ENCODE measurements at places on chromosomes 5 and 9.

- no peak for DNase-seq
These were observed 61.8 kb downstream of the CTSL start for GRCh38 chr9:87787735-87788134.

- no peak for DNase-seq
These were observed 32.1 kb downstream of the RAI14 start for GRCh38 chr5:34688015-34688810.

GRCh38 chr5:55146543-55147151 is 13.3 kb upstream of the GPX8 start:
- peak; percentile 81 for DNase-seq

- no peak for DNase-seq
These were observed 9.6 kb upstream of the IRGM start for GRCh38 chr5:150836703-150837102.

- DNase-seq = peak; percentile 44
These were observed 48.0 kb downstream of the IPO11 start for GRCh38 chr5:62460578-62460983.

- no peak for DNase-seq
These were observed 1.6 kb downstream of the ANXA2R start for GRCh38 chr5:43038496-43038989.

DNA sequence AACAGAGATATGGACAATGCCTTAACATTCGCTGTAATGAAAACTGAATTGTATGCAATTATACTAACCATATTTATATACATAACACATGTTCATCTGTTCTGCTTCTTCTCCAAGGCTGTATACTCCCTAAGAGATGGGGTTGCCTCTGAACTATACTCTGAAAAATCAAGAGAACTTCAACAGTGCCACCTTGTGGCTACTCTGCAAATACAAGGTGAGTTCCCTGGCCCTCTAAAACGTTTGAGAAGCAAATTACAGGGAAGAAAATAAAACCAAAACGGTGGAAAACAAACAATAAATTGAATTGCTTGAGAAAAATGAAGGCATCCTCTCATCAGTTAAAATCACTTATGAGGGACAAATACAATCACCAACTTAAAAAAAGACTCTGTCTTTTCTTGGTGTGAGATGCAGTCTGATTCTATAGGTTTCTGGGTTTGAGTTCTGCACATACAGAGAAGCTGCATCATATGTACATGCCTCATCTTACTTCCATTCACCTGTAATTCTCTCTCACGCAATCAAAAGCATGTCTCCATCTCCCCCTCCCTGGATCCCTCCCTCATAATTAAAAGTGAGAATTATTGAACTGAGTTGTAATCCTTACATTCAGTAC is 98.6 kb downstream of the FBXW11 start:
- peak; percentile 66 for DNase-seq

DNA sequence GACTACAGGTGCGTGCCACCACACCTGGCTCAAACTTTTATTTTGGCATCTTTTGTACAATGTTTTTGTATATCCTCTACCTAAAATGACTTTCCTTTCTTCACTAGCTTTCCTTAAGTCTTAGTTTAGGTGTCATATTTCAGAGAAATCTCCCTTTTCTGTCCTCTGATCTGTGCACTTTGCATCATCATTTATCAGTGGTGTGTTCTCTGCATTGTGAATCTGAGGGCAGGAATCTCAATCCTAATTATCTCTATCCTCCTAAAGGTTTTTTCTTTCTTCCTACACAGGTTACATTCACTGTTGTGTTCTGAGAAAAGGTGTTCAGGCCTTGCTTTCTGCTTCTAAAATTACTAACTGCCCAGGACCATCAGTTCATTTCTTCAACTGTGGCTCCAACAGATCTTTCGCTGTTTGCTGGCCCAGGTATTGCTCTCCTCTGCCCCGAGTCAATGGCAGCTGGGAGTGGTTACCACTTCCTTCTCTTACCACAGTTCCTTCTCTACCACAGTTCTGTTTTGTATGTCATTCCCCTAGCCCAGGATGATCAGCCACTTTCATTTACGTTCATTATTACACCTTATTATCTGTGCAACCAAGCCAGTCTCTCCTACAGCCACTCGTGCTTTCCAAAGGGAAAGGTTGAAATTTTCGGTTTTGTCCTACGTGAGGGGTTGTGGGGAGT is 14.0 kb downstream of the TGFBR1 start:
- DNase-seq = no peak

DNA sequence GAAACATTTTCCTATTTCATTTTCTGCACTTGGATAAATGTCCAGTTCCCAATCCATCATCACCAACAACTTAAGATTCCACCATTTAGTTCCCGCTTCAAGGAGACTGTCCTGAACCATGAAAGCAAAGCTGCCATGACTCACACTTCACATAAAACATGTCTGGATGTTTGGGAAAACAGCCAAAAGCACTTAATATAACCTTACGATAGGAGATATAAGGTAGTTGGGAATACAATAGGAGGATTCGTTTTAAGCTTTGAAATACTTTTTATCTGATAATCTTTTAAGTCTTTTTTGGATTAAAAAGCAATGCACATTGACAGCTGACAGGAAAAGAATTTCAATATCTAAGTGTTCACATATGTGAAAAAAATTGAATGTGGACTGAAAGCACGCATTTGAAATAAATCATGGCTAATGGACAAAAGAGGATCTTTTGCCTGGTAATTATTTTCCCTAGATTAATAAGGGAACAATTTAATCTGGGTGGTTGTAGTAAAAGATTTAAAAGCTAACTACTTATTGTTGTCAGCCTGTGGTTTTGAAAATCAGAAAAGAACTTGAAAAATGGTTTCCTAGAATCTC is 17.3 kb upstream of the TGFBI start:
- peak; percentile 41 for DNase-seq

GRCh38 chr5:80033513-80033912 is 1.6 kb upstream of the THBS4 start:
- DNase-seq = no peak

DNA sequence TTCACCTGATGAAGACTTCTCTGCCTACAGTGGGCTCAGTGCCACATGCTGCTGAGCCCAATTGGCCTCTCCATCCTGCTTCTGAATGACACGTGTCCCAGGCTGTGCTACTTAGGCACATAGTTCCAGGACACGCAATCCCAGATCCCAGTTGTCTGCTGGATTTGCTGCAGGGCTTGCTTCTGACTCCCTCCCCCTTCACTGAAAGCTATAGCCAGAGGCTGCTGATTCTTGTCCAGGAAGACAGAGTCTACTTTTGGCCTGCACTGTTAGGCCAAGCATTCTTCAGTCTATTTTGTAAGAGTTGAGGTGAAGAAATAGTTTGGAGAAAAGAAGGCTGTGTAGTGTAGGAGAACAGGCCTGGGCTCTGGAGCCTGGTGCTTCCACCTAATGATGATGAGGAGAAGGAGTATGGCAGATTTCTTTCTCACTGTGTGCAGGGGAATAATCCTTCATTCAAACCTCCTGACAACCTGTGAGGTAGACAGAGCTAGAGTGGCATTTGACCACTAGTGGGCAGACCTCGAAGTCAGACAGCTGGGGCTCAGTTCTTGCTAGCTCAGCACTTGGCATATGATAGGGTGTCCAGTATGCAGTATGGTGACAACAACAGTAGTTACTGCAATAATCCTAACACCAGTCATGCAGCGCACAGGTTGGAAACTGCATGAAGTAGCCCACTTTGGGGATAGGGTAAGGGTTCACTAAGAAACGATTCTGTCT is 19.5 kb upstream of the ASPN start:
- peak; percentile 58 for DNase-seq

DNA sequence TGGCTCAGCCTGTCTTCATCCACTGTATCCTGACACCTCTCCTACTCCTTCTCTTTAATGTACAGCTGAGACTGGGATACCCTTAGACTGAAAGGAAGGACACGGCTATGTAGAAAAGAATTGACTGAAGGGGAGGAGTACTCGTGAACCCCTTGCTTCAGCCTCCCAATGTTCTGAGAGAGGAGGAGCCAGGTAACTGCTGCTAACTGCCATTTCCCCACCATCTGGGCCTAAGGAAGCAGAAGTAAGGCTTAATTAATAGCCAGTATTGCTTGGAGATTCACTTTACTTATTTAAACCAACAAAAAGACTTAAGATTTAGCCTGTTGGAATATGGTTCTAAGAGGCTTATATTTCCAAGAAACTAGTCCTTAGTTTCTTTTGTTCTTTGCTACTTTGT is 18.8 kb upstream of the RGS3 start:
- no peak for DNase-seq

DNA sequence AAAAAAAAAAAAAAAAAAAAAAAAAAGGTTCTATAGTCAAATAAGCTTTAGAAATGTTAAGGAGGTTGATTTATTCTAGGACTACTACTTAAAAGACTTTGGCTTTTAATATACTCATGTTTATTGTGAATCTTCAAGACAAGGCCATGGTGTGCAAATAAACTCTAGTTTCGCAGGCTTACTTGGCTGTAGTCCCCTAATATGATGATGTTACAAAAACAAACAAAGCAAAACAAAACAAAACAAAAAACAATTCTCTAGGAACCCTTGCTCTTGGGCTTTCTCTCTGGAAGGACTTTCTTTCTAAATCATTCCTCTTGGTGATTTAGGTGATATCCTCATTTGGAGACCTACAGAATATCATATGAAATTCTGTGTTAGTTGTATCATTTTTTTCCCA is 172.0 kb downstream of the GDNF start:
- no peak for DNase-seq

GRCh38 chr5:64331597-64332277 is 166.1 kb downstream of the RNF180 start:
- DNase-seq = no peak

- DNase-seq = no peak
These were observed 1.5 kb upstream of the TOR1B start for GRCh38 chr9:129801504-129801903.

GRCh38 chr5:74649421-74649973 is 9.0 kb upstream of the ENC1 start:
- no peak for DNase-seq

DNA sequence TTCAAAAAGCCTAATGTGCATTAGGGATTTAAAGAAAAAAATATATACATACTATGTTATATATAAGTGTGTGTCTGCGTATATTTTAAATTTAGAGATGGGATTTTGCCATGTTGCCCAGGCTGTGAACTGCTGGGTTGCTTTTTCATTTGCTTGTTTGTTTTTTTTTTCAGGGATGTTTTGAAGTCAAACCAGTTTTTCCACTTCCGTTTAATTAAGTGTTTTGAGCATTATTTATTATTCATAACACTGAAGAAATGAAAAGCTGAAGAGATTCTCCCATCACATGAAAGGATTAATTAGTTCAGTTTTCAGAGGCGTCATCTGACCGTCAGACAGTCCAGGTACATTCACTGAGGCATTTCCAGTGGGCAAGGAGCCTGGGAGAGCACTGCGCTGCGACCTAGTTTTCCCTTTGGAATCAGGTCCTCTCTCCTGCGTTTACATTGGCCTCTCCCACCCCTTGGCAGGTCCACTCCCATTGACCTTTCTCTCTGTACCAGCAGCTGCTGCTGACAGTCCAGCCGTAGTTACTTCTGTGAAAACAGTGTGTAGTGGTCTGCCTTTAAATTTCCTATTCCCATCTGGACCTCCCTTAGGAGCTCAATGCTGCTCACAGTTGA is 26.0 kb downstream of the ARRDC3 start:
- DNase-seq = no peak

DNA sequence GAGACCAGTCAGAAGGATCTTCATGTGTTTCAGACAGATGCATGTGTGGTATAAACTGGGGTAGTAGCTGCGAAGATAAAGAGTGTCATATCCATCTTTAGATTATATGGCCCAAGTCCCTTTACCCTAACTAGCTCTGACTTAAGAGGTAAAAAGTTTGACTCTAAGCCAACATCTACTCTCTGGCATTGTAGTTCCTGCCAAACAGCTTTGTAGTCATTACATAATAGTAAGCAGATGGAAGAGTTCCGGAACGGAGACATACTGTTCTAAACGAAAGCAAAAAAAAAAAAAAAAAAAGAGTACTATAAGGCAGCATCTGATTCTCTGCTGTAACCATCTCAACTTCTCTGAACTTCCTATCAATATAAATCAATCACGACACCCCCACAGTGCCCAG is 48.8 kb downstream of the CEMIP2 start:
- DNase-seq = peak; percentile 33

- DNase-seq = no peak
These were observed 119.8 kb downstream of the PLPPR1 start for GRCh38 chr9:101148344-101148743.

DNA sequence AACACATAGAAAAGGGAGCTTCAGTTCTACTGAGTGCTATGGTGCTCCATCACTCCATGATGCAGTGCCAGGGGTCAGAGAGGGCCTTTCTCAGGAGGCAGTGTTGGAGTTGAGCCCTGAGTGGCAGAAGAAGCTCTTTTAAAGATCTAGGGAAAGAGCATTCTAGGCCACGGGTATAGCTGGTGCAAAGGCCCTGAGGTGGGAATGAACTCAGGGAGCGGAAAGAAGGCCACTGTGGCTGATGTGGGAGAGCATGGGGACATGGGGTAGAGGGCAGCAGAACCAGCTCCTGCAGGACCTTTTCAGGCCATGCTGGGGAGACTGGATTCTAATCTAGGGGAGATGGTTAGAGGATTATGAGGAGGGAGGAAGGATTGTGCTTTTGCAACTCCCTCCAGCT is 9.9 kb downstream of the PSD2 start:
- DNase-seq = no peak

GRCh38 chr5:19767987-19768386 is 220.0 kb downstream of the CDH18 start:
- no peak for DNase-seq

GRCh38 chr5:133430095-133430494 is 182.2 kb downstream of the FSTL4 start:
- DNase-seq = no peak

DNA sequence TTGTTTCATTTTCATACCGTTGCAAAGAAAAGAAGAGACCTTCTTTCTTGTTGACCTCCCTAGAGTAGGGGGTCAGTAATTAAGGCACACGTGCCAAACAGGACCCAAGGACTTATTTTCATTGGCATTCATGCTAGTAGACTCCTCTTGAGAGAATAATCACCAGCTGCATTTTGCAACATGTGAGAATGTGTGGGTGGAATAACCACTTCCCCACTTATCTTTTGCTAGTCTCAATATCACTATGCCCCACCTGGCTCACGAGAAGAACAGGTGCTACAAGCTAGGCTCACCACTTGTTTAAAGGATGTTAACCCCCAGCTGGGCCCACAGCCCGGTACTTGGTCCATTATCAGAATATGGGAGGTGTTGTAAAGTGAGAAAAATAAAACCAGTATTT is 460.7 kb upstream of the MEF2C start:
- no peak for DNase-seq

GRCh38 chr5:43627028-43627427 is 24.0 kb downstream of the NNT start:
- peak; percentile 64 for DNase-seq

DNA sequence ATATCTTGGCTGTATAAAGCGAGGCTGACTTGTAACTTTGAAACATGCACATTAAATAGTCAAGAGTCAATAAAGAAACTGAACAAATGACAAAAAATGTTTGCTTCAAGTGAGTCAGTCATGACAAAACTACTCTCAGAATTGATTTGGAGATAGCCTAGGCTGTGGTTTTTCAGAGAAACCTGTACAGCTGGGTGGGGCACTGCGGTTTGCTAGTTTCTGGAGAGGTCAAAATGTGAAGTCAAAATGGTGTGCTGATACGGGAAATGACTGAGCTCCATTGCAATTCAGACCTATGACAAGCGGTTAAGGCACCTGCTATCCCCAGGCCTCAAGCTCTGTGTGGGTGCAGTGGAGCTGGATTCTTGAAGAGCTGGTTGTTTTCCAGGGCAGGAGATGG is 10.3 kb upstream of the CD180 start:
- no peak for DNase-seq

GRCh38 chr5:38162625-38163024 is 95.7 kb upstream of the EGFLAM start:
- no peak for DNase-seq
